ENCODE measurements at places on chromosomes 4 and X.

- DNase-seq = no peak
Measured at GRCh38 chrX:135087867-135088266, 32.5 kb downstream of the ETDB start.

GRCh38 chr4:72828864-72829263 is 240.7 kb downstream of the COX18 start:
- no peak for DNase-seq

GRCh38 chr4:107453987-107454386 is 266.0 kb downstream of the PAPSS1 start:
- no peak for DNase-seq

GRCh38 chrX:119238557-119238956 is 2.5 kb downstream of the PGRMC1 start:
- DNase-seq = no peak

- no peak for DNase-seq
Measured at GRCh38 chr4:4384837-4385236, 2.1 kb upstream of the NSG1 start.

- no peak for DNase-seq
Measured at GRCh38 chr4:42415281-42415680, 18.0 kb downstream of the SHISA3 start.

All from stimulated activated CD8-positive, alpha-beta memory T cell treated with anti-CD3 and anti-CD28 coated beads, Interleukin-4, amount 100 ng/mL, for 1 hour (primary cell).